ENCODE measurements at places on chromosomes 7 and 10.

GRCh38 chr7:29314148-29314547 lies 119.6 kb downstream of the CHN2 start:
- no peak for DNase-seq

DNA sequence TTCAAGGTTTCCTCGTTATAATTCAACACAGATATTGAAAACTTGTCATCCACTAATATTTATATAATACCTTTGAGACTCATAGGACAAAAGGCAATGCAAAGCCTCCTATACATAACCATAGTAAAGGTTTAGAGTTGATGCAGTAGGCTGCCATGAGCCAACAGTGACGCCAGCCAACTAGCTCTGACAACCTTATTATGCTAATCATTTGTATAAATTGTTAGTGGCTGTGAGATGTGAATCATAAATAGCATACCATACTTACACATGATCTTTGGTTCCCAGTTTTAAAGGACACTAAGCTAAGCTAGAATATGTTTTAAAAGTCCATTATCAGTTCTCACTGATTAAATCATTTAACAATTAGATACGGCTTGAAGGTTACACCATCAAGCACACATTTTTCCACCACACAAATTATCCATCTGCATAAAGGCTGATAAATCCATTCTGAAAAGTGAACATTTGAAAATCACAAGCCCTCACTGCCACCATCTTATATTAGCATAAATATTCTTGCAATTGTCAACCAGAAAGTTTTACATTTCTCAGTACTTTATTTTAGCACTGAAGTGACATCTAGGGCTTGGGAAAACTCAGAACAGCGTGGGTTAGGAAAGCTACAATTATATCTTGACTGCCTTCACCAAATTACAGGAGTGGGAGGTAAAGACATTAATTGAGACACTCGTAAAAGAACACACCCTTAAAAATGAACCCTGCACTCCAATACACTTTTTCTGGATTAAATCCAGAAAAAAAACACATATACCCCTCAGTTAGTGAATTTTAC lies 30.7 kb downstream of the COA1 start:
- no peak for DNase-seq

DNA sequence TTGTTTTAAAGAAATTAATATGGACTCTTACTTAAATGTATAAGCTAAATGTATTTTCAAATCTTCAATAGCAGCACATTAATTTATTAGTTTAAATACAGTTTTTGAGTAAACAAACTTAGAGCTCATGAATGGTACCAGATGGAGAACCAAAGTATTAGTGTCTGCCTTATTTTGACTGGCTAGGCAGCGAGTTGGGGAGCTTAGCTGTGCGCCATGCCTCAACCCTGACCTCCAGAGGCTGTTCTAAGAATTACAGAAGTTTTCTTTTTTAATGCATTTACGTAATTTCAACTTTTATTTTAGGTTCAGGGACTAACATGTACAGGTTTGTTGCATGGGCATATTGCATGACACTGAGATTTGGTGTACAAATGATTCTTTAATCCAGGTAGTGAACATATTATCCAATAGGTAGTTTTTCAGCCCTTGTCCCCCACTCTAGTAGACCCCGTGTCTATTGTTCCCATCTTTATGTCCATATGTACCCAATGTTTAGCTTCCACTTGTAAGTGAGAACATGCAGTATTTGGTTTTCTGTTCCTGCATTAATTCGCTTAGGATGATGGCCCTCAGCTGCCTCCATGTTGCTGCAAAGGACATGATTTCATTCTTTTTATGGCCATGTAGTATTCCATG lies 166.8 kb downstream of the IQUB start:
- no peak for DNase-seq

DNA sequence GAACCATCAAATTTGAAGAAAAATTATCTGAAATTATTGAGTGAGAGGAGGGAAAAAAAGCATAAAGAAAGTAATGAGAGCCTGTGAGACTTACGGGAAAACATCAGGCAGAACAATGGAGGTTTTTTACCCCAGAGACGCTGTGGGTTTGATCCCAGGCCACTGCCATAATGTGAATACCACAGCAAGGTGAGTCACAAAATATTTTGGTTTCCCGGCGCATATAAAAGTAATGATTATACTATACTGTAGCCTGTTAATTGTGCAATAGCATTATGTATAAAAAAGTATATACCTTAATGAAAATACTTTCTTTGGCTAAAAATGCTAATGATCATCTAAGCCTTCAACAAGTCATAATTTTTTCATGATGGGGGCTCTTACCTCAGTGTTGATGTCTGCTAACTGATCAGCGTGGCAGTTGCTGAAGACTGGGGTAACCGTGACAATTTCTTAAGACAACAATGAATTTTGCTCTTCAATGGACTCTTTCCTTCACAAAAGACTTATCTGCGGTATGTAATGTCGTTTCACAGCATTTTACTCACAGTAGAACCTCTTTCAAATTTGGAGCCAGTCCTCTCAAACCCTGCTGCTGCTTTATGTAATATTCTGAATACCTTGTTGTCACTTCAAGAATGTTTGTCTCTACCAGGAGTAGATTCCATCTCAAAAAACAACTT lies 97.0 kb upstream of the FAM20C start:
- no peak for DNase-seq

DNA sequence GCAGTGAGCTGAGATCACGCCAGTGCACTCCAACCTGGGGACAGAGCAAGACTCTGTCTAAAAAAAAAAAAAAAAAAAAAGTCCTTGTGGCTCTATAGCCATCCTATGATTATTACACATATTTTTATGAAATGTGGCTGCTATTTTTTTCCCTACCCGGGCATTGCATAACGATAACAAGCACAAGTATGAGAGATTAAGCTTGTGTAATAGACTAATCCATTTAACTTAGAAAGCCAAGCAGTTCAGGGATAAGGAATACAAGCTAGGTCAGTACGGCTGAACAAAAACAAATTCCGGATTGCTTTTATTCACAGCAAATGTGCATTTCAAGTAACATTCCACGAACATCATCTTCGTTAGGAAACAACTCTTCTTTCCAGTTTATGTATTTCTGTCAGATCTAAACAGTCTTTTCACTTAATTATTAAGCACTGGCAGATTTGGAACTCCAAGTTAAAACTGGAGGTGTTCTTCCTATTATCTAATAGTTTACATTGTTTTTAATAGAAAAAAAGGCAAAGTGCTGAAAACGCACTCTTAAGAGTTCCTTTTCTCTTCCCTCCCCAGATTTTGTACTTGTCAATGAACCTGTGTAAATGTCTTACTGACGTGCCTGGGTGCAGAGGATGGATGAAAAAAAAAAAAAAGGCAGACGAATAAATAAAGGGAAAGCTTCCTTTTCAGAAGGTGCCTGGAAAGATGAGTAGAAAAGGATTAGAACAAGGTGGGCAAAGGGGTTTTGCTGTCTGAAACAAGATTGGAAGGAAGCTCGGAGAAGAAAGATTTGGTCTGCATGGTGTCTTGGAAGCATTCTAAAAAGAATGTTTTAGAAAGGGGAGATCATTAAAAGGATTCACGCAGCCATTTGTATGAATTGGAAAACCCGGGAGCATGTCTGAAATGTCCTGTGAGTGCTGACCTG lies 81.1 kb downstream of the PRTFDC1 start:
- DNase-seq, result no peak

- no peak for DNase-seq
These were observed 240.8 kb downstream of the LRMDA start for GRCh38 chr10:75672111-75672671.

- no peak for DNase-seq
These were observed at the start of gene FAM131B for GRCh38 chr7:143362131-143363015. Gene FAM131B, minus strand, starts transcription at chr7:143362713. Its CDS starts 110 bp downstream, at chr7:143362603.

- no peak for DNase-seq
These were observed 442.9 kb downstream of the AUTS2 start for GRCh38 chr7:70040970-70041766.

Data from stimulated activated CD8-positive, alpha-beta memory T cell treated with anti-CD3 and anti-CD28 coated beads, Interleukin-2, amount 100 ng/mL, for 1 hour (primary cell).